ENCODE measurements at places on chromosomes 16 and 17. TPM values are rescaled to one million over a fixed set of nuclear protein-coding genes. Genes with fewer than 3 reads are reported as not detected.

Gene ADCY7
- 16.1 TPM for total RNA-seq

DNA sequence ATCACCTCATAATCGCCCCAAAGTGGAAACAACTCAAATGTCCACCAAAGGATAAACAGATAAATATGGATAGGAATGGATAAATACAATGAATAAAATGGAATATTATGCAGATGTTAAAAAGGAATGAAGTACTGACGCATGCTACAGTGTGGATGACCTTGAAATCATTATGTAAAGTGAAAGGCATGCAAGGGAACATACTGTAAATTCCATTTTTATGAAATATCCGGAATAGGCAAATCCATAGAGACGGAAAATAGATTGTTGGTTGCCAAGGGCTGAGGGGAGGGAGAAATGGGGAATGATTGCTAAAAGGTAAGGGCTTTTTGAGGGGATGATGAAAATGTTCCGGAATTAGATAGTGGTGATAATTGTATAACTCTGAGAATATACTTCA is 36.0 kb downstream of the STAT5B start:
- DNase-seq = no peak

Gene PHOSPHO1
- total RNA-seq = 0.36 TPM

DNA sequence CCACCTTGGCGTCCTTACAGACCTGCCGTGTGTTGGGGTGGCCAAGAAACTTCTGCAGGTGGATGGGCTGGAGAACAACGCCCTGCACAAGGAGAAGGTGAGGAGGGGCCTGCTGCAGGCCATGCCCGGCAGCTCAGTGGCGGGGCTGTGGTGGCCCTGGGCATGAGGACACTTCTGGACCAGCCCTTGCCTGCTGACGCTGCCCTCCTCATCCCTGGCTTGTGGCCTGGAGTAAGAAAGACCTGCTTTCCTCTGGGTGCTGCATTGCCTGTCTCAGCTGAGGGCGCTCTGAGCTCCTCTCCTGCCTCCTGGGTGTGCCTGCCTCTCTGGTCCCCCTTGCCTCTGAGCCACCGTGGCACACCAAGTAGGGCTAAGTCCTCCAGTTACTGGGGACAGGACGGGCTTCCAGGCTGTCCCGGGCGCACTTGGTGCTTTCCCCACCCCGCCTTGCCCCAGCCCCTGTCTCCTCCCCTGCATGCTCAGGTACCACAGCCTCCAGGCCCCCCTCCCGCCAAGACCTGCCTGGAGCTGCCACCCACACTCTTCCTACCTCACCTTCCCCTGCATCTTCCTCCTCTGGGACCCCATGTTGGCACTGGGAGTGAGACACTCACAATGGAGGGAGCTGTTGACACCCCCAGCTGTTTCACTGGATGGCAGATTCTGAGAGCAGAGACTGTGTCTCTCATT is 8.7 kb downstream of the ENDOV start:
- DNase-seq = no peak

DNA sequence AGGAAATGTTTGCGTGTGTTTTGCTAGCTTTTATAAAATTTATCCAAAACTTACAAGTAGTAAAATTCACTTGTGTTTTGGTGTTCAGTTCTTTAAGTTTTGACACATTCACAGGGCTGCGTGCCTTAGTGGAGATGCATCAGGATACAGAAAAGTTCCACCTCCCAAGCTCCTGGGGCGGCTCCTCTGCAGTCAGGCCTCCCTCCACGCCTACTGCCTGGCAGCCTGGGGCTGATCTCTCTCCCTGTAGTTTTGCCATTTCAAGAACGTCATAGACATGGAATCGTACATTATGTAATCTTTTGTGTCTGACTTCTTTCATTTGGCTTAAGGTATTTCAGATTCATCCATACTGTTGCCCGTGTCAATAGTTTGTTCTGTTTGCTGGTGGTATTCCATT is 27.2 kb upstream of the IRF8 start:
- DNase-seq = peak; percentile 76

All from lower leg skin (tissue), 4 donors.